ENCODE measurements at places on chromosomes 12 and 14. TPM values are rescaled to one million over a fixed set of nuclear protein-coding genes. Genes with fewer than 3 reads are reported as not detected.
A peak's percentile ranks its signal among the peaks of the same experiment; 100 is the strongest.

Gene KRT79
- total RNA-seq = not detected

- DNase-seq = peak; percentile 55
These were observed 616 bp downstream of the BCL11B start for GRCh38 chr14:99271221-99271941.

- no peak for DNase-seq
These were observed 379.4 kb downstream of the ALG10 start for GRCh38 chr12:34401659-34402227.

DNA sequence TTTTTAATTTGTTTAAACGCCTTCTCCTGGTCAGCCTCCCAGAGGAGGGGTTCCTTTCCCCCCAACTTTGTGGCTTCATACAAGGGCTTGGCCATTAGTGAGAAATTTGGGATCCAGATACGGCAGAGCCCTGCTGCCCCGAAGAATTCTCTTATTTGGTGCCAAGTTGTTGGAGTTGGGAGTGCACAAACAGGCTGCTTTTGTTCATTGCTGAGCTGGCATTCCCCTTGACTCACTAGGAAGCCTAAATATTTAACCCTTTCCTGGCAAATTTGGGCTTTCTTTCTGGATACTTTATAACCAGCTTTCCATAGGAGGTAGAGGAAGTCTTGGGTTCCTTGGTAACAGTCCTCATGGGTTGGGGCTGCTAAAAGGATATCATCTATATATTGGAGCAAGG, 10.3 kb upstream of the ADAM21 start:
- DNase-seq = no peak
